ENCODE measurements at places on chromosomes 3 and 15.

DNA sequence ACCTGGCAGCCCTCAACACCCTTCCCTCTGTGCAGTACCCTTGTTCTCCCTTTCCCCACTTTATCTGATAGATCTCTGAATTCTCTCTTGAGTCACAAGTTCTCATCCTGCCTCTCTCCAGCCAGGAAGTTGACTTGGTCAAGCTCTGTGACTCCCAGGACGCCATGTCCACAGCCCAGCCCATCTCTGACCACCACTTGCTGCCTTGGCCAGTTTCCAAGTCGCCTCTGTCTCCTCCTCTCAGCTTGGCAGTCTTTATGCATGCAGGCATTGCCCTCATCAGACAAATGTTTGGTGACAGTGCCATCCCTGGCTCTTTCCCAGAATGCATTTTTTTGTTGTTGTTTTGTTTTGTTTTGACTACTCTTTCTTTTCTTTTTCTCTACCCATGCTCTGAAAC is 25.7 kb downstream of the ZNF35 start:
- no peak for DNase-seq

- DNase-seq = no peak
These were observed 20.5 kb upstream of the TGM5 start for GRCh38 chr15:43287254-43287653.

DNA sequence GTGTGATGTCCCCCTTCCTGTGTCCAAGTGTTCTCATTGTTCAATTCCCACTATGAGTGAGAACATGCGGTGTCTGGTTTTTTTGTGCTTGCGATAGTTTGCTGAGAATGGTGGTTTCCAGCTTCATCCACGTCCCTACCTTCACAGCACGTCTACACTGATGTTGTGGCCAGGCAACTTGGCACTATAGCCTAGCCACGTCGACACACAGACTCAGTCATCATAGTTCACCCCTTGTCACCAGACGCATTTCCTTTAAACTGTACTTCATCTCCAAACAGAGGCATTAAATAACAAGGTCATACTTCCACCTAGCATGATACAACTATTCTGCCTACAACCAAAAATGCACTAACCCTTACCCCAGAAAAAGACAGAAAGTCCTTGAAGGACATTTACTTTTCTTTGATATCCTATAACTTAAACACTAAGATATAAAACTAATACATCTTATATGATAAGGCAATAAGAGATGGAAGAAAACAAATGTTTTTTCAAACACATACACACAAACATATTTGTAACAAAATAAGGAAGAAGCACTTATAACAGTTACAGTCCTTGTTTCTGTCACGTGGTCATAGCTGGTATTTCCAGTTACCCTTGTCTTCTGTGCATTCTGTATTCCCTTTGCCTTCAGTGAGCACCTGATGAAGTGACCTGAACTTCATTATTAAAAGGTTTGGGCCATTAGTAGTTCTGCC is 121.4 kb downstream of the KLF13 start:
- DNase-seq = peak; percentile 39

DNA sequence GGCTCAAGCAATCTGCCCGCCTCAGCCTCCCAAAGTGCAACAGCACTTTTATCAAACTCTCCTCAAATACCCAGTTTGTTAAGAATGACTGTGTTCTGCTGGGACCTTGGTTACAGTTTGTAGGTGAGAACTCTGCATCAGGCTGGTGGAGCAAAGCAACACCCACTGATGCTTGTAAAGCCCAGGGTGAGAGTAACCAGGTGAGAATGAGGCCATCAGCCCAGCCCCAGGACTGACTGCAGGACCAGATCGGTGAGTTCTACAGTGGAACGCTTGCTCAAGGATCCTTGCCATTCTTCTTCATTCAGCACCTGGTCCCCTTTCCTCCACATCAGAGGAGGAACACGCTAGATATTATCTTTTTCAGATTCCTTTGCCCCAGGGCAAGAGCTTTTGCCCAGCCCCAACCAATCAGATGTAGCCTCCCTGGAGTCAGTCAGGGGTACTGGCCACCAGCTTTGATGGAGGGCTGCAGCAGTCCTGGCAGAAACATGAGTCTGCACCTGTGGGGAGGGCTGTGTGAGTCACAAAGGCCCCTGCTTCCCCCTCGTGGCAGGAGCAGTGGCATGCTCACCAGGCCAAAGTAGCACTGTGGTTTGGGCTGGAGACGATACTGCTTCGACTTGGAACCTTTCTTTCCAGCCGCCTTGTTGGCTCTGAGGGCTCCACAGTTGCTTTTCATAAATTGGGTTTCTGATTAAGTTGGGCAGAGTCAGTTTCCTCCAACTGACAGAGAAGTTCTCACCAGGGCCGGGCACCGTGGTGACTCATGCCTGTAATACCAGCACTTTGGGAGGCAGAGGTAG is 3.5 kb upstream of the SHISA5 start:
- DNase-seq = peak; percentile 28

GRCh38 chr15:66007663-66008262 is 138.5 kb downstream of the RAB11A start:
- DNase-seq = peak; percentile 23

- DNase-seq = no peak
These were observed 156.6 kb upstream of the SLC24A5 start for GRCh38 chr15:47964229-47964628.

- no peak for DNase-seq
These were observed 30.0 kb downstream of the RNF111 start for GRCh38 chr15:59017449-59017848.

- DNase-seq = peak; percentile 58
These were observed 230.4 kb upstream of the CHRM5 start for GRCh38 chr15:33737687-33738601.

- DNase-seq = no peak
These were observed 100.0 kb downstream of the CORO2B start for GRCh38 chr15:68678746-68679145.

GRCh38 chr3:169091196-169091823 is 572.2 kb downstream of the MECOM start:
- DNase-seq = no peak

- no peak for DNase-seq
These were observed 64.6 kb downstream of the MYO5A start for GRCh38 chr15:52464040-52464439.

DNA sequence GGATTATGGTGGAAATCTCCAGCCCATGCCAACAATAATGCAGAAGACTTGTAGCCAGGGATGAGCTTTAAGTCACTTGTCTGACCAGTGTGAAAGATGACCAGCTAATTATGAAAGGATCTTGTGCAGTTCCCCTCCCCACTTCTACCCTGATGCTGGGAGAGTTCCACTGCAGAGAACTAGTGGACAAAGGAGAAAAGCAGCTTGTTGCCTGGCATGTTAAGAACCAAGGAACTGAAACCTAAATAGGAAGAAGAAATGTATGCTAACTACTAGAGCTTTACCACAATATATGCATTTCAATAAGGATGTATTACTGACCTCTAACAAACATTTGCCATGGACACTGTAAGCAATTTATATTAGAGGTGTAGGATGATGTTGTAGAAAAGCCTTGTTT is 52.2 kb upstream of the CSTA start:
- DNase-seq = peak; percentile 66

DNA sequence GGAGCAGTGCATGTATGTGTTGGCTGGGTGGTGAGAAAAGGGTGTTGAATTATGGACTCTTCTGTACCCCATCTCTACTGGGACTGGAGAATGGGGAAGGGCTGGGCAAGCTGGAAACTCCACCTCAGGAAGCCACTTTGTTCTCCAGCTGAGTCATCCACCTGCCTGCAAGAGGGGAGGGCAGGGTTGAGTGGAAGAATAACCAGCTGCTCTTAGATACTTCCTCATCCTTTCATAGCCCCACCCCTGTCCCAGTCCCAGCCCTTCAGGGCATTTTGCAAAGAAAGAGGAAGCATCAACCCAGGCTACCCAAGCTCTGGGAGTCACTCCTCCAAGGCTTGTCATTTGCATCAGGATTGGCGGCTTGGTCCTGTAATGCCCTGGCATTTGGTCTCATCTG is 33.1 kb downstream of the RAB11A start:
- DNase-seq = peak; percentile 91

DNA sequence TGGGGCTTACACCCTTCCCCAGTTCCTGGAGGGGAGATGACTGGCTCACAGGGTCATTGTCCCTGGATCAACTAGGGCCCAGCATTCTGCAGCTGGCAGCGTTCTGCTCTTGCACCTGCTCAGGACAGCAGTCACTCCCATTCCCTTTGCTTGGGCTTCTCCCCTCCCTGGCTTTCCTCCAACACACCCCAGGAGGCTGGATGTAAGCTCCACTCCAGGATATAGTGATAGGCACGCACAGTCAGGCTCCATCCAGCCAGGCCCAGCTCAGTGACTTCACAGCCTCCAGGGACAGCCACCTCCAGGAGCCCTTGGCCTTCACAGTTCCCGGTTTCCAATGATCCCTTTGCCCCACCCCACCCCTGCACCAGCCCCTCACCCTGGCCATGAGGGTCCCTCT is 1.9 kb downstream of the SPTBN5 start:
- DNase-seq = no peak

GRCh38 chr15:39192351-39192750 is 388.5 kb upstream of the THBS1 start:
- no peak for DNase-seq

- DNase-seq = no peak
These were observed 63.3 kb downstream of the WNT5A start for GRCh38 chr3:55423782-55424181.

- no peak for DNase-seq
These were observed 100.9 kb upstream of the TLE3 start for GRCh38 chr15:70198441-70199123.

DNA sequence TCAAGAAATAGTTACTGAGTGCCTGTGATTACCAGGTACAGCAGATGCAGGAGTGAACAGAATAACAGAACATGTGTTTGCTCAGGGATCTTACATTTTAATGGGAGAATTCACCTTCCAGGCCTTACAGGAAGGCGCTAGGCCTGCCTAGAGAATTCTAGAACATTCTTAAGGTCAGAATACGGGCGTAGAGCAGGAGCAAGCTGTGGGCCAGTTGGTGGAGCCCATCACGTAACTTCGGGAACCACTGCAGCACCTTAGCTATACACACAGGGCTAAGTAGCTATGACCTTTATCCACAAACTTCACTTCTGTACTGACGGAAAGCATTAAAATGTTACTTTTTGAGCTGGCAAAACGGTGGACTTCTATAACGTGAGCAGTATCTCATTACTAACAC is 743 bp upstream of the DAZL start:
- DNase-seq = no peak

- DNase-seq = no peak
These were observed 136.8 kb upstream of the ANKRD28 start for GRCh38 chr3:15934389-15935195.

GRCh38 chr3:27724459-27725197 is 2.5 kb upstream of the EOMES start:
- DNase-seq = no peak

- DNase-seq = peak; percentile 87
These were observed 5.0 kb downstream of the ELL3 start for GRCh38 chr15:43771816-43772215.

GRCh38 chr3:87805670-87806069 is 253.1 kb downstream of the CGGBP1 start:
- DNase-seq = no peak

Measured in suppressor macrophage treated with lipopolysaccharide for 4 hours (primary cell).